ENCODE measurements at places on chromosomes 7 and 10.

DNA sequence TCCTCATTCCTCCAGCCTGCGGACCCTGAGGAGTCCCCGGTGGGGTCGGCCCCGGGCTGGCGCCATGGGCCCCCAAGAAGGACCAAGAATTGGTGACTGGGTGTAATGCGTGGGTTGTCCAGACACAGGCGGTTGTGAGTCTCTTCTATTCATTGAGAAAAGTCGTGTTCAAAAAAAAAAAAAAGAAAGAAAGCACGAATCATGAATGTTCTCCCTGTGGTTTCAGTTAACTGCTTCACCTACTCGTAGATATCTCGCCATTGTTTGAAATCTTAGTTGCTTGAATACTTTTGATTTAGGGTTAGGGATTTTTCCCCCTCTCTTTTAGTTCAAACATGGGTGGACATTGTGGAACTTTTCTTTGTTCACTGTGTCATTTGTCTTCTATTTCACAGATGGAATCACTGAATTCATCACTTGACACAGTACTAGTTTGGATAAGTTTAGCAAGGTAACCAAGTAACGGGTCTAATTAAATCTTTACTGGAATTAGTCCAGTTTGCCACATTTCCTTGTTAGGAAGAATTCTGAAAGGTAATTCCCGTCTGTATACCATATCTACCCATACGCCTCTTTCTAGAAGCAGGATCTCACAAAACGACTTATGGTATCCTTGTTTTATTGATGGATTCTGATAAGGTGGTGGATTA lies 775 bp downstream of the STARD3NL start:
- DNase-seq, result no peak

GRCh38 chr7:158450476-158451124 lies 137.0 kb downstream of the PTPRN2 start:
- DNase-seq, result no peak

- DNase-seq, result no peak
These were observed 59.6 kb upstream of the ZNF32 start for GRCh38 chr10:43708262-43708661.

DNA sequence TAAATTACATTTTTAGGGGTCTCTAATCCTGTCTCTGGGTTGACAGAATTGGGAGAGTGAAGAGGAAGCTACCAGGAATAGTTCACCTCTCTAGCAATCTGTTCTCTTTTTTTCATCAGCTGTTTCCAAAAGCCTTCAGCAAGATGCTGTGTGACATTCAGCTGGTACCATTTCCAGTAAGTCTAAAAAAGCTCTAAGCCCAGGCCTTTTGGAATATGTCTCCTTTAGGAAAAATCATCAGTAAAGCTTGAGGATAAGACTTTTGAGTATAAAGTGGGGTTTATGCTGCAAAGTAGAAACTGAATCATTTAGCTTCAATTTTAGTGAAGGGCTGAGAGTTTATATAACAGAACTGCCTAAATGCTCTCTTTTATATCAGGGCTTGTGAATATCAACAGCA lies 81.5 kb downstream of the CCNY start:
- no peak for DNase-seq

- DNase-seq, result no peak
These were observed 9.3 kb upstream of the EN2 start for GRCh38 chr7:155448632-155449007.

DNA sequence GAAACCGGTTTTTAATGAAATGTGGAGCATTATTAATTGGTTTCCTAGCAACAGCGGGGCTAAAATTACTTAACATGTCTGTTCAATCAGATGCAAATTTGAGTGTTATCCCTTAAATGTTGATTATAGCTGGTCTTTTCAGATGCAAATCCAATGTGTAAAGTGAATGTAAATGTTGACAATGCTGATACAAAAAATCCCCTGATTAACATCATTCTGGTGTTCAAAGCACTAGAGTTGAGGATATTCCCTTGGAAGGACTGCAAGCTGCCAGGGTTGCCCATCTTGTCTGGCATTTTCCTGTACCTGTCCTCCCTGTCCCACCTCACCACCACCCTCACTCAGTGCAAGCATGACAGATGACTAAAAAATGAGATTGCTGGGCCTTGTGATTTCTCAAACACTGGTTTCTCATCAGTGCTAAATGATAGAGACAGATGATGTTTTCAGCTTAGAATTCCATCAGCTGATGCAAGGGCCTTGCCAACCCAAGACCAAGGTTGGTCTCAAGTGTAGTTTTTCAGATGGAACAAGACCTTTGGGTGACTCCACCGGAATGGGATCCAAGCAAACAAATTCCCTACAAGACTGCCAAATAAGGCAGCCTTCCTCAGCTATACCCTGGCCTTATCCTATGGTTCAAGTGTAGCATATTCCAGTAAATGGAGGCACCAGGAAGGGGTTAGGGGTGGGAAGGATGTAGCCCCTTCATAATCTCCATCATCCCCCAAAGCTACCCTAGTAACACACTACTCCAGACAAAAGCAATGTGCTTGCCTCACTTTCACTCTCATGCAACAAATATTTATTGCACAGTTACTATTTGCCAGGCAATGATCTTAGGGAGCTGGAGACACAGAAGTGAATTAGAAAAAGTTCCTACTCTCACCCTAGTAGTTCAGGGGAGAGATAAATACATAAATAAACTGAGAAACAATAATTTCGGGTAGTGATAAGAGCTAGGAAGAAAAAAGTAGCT lies 54.9 kb downstream of the JAZF1 start:
- no peak for DNase-seq

- DNase-seq, result no peak
These were observed 98.3 kb upstream of the ARHGAP21 start for GRCh38 chr10:24821986-24822385.
